A673 (cell line): ENCODE measurements at places on chromosomes 6 and 20. TPM values are rescaled to one million over a fixed set of nuclear protein-coding genes. Genes with fewer than 3 reads are reported as not detected.

GRCh38 chr6:147782302-147782701, 273.8 kb downstream of the SAMD5 start:
- no peaks in the 10 kb centered on the region for H3K36me3 ChIP-seq
- peak; percentile 93 for DNase-seq
- peak overlapping the region; percentile 38 for H3K27ac ChIP-seq

DNA sequence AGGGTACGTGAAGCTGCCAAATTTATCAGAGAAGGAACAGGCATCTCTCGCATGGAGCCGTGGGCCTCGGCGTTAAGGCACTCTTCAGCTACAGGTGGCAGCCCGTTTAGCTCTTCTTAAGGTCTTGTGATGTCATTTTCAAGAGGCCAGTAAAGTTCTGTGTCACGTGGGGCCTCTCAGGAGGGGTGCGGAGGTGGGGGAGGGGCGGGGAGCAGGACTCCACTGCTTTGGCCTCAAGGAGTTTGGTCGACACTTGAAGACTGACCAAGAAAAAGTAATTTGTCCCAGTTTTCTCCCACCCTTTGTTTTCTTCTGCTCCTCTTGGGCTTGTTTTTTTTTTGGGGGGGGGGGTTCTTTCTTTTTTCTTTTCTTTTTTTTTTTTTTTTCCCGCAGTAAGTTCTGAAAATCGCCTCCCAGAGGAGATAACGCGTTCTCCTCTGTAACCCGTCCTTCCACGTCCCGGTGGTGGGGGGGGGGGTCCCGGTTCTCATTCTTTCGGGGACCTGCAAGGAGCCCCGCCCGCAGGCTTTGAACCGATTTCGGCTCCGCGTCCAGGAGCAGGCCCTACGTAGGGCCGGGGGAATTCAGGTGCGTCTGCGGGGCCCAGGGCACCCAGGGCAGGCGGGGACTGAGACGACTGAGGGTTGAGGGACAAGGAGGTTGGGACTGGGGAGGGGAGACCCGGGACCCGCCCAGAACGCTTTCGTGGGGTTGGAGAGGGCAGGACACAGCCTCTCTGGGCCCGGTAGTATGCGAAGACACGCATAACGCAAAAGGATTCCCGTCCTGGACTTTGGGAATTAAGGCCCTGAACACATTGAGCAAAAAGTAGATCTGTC, 26.0 kb downstream of the GPX6 start:
- no peaks in the 10 kb centered on the region for H3K36me3 ChIP-seq
- H3K27ac ChIP-seq, result peak overlapping the region; percentile 79
- no peaks in the 10 kb centered on the region for H3K4me1 ChIP-seq
- DNase-seq, result peak; percentile 90
- peak overlapping the region; percentile 62 for H3K4me3 ChIP-seq
- no peaks in the 10 kb centered on the region for H3K27me3 ChIP-seq

DNA sequence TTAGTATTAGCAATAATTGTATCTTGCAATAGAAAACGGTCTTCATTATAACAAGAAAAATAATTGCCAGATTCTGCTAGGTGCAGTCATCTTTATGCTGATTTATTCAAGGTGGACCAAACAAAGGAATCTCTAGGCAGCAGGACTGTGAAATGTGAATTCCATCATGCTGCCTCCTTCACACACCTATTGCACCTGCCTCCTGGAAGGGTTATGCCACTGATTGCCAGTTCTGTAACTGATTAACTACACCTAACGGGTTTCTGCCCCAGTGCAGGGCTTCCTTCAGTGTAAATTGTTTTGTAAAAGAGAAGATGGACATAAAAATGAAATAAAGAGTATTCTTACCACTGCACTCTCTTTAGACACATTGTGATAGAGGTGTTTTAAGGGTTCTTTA, 96.1 kb downstream of the FOXO3 start:
- no peaks in the 10 kb centered on the region for H3K27me3 ChIP-seq
- no peak overlapping the region for H3K27ac ChIP-seq
- H3K4me3 ChIP-seq, result no peak overlapping the region
- no peaks in the 10 kb centered on the region for H3K36me3 ChIP-seq

The ARG1 gene
- total RNA-seq, result not detected in 2 replicates

The BMP6 gene
- total RNA-seq, result 1.7 and 1.9 TPM in 2 replicates

DNA sequence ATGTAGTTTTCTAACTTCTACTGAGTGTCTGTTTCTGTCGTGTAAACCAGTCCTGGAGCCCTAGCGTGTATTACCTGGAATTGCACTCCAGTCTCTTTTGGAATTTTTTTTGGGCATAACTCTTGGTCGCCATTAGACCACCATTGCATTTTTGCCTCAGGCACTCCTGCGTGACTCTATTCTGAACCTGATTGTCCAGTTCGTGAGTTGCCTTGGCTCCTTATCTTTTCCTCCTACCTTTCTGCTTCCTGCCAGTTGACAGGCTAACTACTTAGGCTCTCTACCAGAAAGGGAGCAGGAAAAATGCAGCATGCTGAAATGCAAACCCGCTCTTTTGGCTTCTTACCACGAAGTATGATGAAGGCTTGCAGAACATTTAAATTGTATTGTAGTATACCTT, 490.9 kb upstream of the SOX4 start:
- no peak overlapping the region for H3K4me3 ChIP-seq
- H3K36me3 ChIP-seq, result no peaks in the 10 kb centered on the region
- no peak overlapping the region for H3K27ac ChIP-seq
- H3K27me3 ChIP-seq, result no peaks in the 10 kb centered on the region
- DNase-seq, result no peak
- H3K4me1 ChIP-seq, result peaks cover 7% of the 10 kb centered on the region

The KAT14 gene
- total RNA-seq, result 20.1 and 20.6 TPM in 2 replicates
